ENCODE measurements at places on chromosomes 7 and 10.

DNA sequence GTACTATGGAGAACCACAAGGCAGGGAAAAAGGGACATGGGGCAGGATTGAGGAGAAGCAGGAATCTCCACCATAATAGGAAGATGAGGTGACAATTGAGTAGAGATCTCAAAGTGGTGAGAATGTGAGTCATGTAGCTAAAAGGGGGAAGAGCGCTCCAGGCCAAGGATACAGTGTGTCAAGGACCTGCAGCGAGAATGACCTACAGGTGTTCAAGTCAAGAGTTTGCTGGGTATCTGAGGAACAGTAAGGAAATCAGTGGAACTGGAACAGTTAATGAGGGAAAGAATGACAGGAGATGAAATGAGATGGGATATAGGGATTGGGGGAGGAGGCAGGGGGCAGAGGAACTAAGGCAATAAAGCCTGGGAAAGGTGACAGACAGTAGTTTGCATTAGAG is 33.6 kb downstream of the SFR1 start:
- no peak overlapping the region for H3K27ac ChIP-seq
- no peaks in the 10 kb centered on the region for H3K36me3 ChIP-seq
- no peaks in the 10 kb centered on the region for H3K4me1 ChIP-seq
- H3K4me3 ChIP-seq: no peak overlapping the region
- no peak for DNase-seq

DNA sequence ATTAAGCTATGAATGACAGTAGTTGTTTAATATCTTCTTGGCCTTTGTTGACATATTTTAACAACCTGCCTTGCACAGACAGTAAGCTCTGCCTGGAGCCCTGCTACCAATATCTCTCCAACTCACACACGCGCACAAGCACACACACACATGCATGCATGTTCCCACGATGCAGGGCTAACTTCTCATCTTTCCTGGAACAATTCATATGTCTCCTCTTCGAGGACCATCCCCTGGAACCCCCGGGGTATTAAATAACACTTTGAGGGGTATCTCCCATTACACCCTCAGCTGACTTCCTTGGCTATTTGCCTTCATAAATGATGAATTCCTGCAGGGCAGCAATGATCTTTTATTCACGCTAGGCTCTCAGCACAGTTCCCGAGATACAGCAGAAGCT is 258.0 kb downstream of the TRIL start:
- no peak for DNase-seq
- H3K27me3 ChIP-seq: no peaks in the 10 kb centered on the region
- H3K4me3 ChIP-seq: no peak overlapping the region
- peaks cover 49% of the 10 kb centered on the region for H3K4me1 ChIP-seq

DNA sequence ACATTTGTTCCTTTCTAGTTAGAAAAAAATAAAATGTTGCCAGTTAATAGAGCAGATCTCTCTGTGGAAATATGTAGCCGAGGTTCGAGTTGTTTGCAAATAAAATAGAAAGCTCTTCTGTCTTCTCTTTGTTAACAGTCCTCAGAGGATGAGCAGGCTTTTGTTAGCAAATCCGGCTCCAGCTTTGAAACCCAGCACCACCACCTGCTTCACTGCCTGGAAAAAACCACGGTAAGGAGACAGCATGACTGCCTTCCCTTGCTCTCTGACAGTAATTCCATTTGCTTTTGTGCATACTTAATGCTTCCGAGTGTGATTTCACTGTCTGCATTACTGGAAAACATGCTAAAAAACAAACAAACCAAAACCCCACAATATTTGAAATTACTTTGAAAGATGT is 115.6 kb downstream of the TSPAN12 start:
- no peak for DNase-seq
- H3K4me1 ChIP-seq: no peaks in the 10 kb centered on the region
- H3K27ac ChIP-seq: no peak overlapping the region
- H3K36me3 ChIP-seq: no peaks in the 10 kb centered on the region

GRCh38 chr10:70442332-70442988 is 979 bp upstream of the NODAL start:
- no peak overlapping the region for H3K4me3 ChIP-seq
- H3K36me3 ChIP-seq: no peaks in the 10 kb centered on the region
- DNase-seq: no peak
- peaks cover 49% of the 10 kb centered on the region for H3K27me3 ChIP-seq
- no peak overlapping the region for H3K27ac ChIP-seq
- H3K4me1 ChIP-seq: no peaks in the 10 kb centered on the region

- H3K27ac ChIP-seq: no peak overlapping the region
- H3K36me3 ChIP-seq: peaks cover 56% of the 10 kb centered on the region
- H3K4me3 ChIP-seq: no peak overlapping the region
Measured at GRCh38 chr7:33941418-33941817, 36.1 kb downstream of the BMPER start.

DNA sequence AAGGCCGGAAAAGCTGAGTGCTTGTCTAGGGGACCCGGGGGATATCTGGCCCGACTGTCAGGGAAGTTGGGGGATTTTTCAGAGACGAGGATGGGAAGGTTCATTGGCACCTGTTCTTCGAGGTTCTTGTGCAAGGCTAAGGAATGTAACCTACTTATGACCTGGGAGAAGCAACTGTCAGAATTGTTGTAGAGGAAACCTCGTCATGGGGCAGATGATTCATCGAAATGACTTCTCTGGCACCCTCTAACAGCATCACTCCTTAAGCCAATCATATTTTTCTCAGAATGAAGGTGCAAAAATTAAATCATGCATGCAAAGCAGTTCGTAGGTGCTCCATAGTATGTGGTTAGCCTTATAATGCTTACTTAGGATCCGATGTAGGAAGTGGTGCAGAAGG is 58.6 kb downstream of the PLXDC2 start:
- H3K36me3 ChIP-seq: no peaks in the 10 kb centered on the region
- no peak for DNase-seq
- H3K27ac ChIP-seq: no peak overlapping the region
- no peaks in the 10 kb centered on the region for H3K27me3 ChIP-seq
- no peaks in the 10 kb centered on the region for H3K4me1 ChIP-seq

- no peak for DNase-seq
- no peak overlapping the region for H3K27ac ChIP-seq
- no peaks in the 10 kb centered on the region for H3K36me3 ChIP-seq
- H3K4me1 ChIP-seq: peaks cover 25% of the 10 kb centered on the region
Measured at GRCh38 chr7:32167815-32168214, 97.6 kb upstream of the PDE1C start.

GRCh38 chr10:29199941-29200679 is 88.8 kb upstream of the LYZL1 start:
- no peaks in the 10 kb centered on the region for H3K36me3 ChIP-seq
- no peak for DNase-seq
- no peak overlapping the region for H3K4me3 ChIP-seq
- no peaks in the 10 kb centered on the region for H3K4me1 ChIP-seq

Data from GM23248 (cell line).